LoVo (cell line): ENCODE measurements at places on chromosomes 7 and 10.

DNA sequence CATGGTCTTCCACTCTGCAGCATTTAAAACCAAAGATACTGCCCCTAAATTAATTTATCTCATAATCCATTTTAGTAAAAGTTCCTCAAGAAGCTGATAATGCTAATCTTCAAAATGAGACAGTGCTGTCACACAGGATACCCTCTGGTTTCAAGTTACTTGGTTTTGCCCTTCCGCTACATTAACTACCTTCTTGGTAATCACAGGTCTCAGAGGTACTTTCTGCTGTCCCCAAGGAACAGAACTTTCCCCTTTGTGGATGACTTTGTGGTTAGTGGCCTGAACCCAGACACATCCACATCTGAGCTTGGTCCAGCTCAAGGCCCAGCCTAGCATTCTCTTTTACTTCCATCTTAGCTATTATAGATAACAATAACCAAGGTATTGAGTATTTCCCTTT lies 88.8 kb upstream of the TMEM26 start:
- DNase-seq, result no peak

- DNase-seq, result no peak
Measured at GRCh38 chr7:116576350-116577319, 51.8 kb downstream of the CAV1 start.

- DNase-seq, result no peak
Measured at GRCh38 chr7:2170576-2171521, 61.9 kb downstream of the MAD1L1 start.

DNA sequence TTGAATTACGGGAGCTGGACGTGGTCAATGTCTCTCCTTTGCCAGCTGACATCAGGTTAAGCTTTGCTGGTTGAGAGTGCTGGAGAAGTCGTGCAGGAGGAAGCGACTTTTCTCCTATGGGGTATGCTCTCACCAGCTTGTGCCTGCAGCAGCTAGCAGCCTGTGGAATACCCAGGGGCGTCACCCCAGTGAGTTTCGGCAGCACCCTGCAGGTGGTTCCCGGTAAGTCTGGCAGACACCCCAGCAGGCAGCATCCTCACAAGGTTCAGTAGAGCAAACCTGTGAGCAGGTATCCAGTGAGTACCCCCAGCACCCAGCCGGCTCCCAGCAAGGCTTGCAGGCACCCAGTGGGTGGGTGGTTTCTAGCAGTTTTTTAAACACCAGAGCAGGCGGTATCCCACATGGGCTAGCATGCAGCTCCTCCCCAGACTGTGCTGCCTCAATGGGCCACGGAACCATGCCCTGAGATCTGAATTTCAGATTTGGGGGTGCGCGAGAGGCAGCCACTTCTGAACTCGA lies 74.8 kb upstream of the SVIL start:
- DNase-seq, result no peak

GRCh38 chr7:120412139-120413050 lies 139.4 kb downstream of the KCND2 start:
- no peak for DNase-seq

DNA sequence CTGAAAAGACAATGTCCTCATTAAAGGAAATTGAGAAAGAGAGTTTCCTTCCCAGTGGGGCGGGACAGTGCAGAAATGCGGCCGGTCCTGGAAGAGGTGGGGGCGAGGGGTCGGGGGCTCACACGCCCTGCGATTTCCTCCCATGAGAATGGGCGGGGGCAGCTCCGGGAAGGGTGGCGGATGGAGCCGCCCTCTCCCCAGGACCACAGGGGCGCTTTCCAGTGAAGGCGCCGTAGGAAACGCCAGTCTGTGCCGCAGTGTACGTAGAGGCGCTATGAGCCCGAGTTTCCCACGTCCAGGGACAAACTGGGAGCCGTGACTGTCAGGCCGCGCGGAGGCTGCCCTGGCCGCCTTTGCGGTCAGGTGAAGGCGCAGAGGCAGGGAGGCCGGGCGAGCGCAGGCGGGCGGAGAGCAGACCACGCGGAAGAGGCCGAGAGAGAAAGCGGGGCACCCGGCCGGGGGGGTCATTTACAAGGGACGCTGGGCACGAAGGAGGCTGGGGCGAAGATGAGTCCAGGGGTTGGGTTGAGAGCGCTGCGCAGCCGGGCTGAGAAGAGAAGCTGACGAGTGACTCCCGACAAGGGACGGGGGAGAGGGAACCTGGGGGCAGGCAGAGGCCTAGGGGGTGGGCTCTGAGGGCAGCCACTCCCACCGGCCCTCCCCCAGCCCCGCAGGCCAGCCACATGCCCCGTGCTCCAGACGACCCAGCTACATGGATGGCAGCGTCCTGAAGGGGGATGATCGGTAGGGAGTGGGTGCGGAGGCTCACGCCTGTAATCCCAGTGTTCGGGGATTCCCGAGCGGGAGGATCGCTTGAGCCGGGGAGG lies 45.0 kb downstream of the ALOX5 start:
- DNase-seq, result no peak

- no peak for DNase-seq
Measured at GRCh38 chr10:66940965-66941364, 15.1 kb downstream of the LRRTM3 start.

DNA sequence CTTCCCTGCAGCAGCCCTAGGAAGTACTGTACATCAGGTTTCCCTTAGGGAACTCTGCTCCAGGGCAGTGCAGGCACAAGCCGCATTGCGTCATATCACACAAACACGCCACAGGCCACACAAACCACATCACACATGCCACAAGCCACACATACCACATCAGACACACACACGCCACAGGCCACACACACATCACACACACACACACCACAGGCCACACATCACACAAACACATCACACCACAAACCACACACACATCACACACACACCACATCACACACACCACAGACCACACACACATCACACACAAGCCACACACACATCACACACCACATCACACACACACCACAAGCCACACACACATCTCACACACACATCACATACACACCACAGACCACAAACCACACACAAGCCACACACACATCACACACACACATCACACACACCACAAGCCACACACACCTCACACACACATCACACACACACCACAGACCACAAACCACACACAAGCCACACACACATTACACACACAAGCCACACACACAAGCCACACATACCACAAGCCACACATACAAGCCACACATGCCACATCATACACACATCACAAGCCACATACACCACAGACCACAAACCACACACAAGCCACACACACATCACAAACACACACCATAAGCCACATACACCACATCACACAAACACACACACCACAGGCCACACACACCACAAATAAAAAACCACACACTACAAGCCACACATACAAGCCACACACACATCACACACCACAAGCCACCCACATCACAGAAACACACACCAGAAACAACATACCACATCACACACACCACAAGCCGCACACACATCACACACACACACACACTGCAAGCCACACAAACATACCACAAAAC lies 53.4 kb downstream of the TMEM209 start:
- no peak for DNase-seq

- DNase-seq, result no peak
Measured at GRCh38 chr10:58951746-58952145, 224.7 kb upstream of the PHYHIPL start.

DNA sequence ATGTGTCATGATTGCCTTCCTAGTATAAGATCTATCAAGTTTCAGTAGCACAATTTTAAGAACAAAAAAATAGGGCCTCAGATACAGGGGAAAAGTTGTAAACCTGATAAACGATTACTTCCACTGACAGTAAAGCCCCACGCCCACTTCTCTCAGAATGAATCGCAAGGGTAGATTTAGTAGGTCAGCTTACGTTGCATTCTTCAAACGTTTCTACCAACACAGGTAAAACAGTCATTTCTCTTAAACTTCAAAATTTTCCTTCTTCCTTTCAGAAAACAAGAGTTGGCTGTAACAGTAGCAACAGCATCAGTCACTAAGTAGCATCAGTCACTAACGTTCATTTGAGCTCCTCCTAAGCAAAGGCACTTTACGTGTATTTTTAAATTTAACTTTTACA lies 221.5 kb downstream of the ADAM12 start:
- DNase-seq, result no peak

DNA sequence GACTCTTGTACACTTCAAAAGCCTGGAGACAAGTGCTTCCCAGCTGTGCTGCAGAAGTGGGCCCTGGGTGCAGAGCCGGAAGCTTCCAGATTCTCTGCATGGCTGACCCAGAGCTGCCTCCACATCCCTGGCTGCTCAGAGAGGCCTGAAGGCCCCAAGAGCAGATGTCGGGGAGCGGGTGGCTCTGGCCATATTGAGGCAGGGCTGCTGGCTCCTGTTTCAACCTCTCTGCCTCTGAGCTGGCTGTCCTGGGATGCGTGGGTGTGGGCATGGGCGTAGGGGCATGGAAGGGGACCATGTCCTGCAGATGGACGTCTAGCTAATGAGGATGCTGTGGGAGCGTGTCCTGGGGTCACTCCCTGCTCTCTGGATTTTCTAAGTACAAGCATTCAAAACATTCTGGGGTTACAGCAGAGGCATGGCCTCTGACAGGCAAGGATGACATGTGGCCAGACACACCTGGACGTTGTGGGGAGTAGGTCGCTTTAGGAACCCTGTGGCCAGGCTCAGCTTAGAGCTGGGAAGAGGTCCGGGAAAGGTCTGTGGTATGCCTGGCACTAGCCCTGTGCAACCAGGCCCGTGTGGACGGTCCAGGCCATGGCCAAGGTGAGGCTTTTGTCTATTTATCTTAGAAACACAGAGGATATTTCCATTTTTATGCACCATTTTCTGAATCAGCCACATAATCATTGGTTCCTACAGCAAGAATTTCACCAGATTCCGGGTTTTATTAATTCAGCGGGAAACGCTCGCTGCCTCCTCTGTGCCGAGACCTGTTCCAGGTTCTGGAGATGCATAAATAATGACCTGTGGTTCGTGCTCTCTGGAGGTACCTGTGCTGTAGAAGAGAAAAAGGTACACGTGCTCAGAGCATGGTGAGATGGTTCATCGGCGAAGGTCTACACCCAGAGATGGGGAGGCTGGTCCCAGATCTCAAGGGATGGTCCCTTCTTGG lies 361.1 kb downstream of the GLRX3 start:
- no peak for DNase-seq

- no peak for DNase-seq
Measured at GRCh38 chr7:128352153-128352537, 8.4 kb upstream of the RBM28 start.

DNA sequence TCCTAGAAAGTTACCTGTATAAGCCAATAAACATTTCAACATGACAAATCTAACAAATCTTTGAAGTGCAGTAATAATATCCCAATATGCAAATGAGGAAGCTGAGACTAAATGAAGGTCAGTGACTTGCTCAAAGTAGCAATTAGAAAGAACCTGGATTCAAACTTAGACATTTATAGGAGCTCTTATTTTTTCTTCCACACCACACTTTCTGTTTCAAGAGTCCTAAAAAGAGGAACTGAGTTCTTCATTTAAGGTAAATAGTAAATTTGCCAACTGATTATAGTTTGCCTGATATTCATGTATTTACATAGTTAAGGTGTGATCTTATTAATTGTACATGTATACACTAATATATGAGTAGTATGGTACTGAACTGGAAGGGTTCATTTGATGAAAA lies 44.0 kb downstream of the KLHDC10 start:
- DNase-seq, result no peak

DNA sequence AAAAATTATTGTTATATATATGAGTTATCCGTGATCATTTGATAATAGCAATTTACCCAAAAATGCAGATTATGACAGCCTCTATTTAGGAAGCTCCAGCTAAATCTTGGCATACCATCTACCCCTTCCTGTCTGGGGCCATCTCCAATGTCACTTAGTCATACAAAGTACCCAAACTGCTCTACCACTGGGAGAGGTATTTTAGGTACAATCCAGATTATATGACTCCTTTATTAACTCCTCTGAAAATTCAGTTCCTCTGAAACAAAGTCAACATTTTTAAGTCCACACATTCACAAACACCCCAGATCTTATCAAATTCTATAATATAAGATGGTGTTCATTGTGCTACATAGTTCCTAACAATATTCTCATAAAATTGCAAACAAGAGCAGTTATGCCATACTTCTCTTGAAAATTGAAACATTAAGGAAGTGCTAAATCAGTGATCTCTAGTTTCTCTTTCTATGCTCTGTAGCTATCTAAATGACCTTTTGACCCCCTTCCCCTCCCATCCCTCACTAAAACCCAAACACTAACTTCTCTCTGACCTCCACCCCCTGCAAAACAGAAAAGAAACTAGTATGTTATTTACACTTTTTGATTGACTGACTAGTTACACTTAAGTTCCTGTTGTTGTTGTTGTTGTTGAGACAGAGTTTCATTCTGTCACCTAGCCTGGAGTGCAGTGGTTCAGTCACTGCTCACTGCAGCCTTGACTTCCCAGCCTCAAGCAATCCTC lies 16.4 kb downstream of the HOXA1 start:
- no peak for DNase-seq

DNA sequence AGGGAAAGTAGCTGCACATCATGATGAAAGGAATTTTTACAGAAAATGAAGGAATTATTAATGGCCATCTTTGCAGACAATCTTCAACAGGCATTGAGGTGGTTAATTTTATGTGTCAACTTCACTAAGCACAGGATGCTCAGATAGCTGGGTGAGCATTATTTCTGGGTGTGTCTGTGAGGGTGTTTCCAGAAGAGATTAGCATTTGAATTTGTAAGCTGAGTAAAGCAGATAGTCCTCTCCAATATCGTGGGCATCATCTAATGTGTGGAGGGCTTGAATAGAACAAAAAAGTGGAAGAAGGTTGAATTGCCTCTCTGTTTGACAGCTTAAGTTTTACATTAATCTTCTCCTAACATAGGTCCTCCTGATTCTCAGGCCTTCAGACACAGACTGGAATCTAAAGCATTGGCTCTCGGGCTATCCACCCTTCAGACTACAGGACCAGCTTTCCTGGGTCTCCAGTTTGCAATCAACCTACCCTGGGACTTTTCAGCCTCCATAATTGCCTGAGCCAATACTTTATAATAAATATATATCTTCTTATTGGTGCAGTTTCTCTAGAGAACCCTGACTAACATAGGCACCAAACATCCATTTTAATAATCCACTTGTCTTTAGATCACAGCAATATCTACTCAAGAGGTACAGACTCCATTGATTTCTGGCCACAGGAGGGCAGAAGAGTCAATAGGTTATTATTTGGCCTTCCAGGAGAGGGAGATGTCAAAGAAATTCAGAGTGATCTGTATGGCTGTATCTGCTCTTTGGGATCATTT lies 10.5 kb upstream of the CRPPA start:
- peak; percentile 50 for DNase-seq

- DNase-seq, result no peak
Measured at GRCh38 chr7:111400088-111400487, 162.2 kb downstream of the IMMP2L start.

GRCh38 chr7:26937306-26937705 lies 72.9 kb upstream of the SKAP2 start:
- DNase-seq, result no peak

GRCh38 chr10:95513941-95514392 lies 47.2 kb downstream of the SORBS1 start:
- DNase-seq, result peak; percentile 22
